A549 (cell line): ENCODE measurements at places on chromosomes 7 and 10. TPM values are rescaled to one million over a fixed set of nuclear protein-coding genes. Genes with fewer than 3 reads are reported as not detected.

Gene CABCOCO1
- polyA plus RNA-seq, result 0.54 to 0.92 TPM (median 0.77 TPM) in 3 replicates

Gene AMPH
- polyA plus RNA-seq, result 0.05 to 0.26 TPM (median 0.07 TPM) in 3 replicates

DNA sequence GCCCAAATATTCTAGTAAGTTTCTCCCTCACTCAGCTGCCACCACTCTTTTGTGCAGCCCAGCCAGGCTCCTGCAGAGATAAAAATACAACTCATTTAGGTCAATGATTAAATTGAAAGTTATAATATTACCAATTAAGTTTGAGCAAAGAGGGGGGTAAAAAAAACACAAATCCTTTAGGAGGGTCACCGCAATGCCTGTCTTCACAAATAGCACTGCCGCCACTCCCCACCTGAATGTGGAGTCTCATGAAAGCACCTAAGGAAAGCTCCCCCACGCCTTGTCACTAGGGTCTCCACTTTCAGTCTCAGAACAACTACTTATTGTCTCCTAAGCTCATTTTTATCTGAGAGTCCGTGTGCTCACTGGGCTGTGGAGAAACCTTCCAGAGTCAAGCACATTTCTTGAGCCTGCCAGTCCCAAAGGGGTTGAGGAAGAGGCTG lies 148.7 kb downstream of the FGFR2 start:
- no peak for DNase-seq

Gene TMEM26
- 0.03 to 0.09 TPM in 2 of 3 replicates, not detected in the other for polyA plus RNA-seq

Gene CARD11
- 0.92 to 1.6 TPM (median 1.1 TPM) in 3 replicates for polyA plus RNA-seq

GRCh38 chr7:50347693-50348092 lies 43.2 kb downstream of the IKZF1 start:
- DNase-seq, result no peak

- peak; percentile 96 for DNase-seq
Observed at GRCh38 chr10:46541017-46541661, 15.3 kb downstream of the GPRIN2 start.

- no peak for DNase-seq
Observed at GRCh38 chr7:123666492-123666891, 10.8 kb downstream of the LMOD2 start.

Gene ACSM6
- not detected in 3 replicates for polyA plus RNA-seq

- DNase-seq, result no peak
Observed at GRCh38 chr7:138603549-138604318, 97.4 kb downstream of the SVOPL start.

- DNase-seq, result peak; percentile 66
Observed at GRCh38 chr7:30412782-30413504, 65.6 kb downstream of the NOD1 start.

Gene RALA
- polyA plus RNA-seq, result 40.0 to 43.7 TPM (median 42.4 TPM) in 3 replicates

DNA sequence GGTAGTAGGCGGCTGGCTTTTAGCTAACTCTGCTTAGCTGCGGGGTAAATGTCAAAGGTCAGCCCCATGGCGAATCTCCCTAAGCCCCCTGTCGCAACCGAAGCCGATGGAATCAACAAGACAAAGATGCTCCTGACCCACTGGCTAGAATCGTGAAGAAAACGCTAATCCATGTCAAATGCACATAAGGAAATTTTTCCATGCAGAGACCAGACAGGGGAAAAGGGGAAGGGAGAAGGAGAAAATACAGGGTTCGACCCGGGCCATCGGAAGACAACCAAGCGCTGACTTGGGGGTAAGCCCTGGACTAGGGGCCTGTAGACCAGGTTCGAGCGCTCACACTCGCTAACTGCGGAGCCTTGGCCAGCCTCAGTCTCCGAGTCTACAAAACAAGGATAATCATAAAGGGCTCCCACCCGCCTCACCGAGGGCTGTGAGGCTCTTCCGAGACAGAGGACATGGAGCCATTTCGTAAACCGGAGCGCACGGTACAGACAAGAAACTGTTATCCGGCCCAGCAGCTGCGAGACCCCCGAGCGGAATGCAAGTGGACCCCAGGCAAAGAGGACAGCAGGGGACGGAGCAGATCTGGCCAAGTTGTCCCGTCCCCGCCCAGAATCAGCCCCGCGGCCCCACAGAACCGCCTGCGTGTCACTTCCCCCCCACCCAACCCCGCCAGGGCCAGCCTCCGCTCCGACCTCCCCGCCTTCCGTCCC lies 507 bp downstream of the SAR1A start:
- DNase-seq, result no peak

GRCh38 chr7:124369310-124369709 lies 336.4 kb upstream of the TMEM229A start:
- no peak for DNase-seq
